ENCODE measurements at places on chromosomes 7 and 10.
A peak's percentile ranks its signal among the peaks of the same experiment; 100 is the strongest.

GRCh38 chr7:124942399-124942798, 12.8 kb upstream of the POT1 start:
- no peak for DNase-seq

DNA sequence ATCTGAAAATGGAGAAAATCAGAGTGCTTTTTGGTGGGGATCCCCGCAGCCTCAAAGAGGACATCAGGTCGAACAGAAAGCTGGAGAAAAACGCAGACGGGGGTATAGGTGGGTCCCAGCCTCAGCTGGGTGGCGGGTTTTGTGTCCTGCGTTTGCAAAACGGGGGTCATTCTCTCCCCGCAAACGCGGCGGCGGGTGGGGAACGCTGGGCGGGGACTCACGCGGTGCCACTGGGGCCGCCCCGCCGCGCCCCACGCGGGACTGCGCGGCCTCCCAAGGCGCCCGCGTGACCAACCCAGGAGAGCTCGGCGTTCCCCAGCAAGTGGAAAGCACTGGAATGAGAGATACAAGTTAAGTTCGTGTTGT, 806 bp upstream of the VIPR2 start:
- DNase-seq = no peak

DNA sequence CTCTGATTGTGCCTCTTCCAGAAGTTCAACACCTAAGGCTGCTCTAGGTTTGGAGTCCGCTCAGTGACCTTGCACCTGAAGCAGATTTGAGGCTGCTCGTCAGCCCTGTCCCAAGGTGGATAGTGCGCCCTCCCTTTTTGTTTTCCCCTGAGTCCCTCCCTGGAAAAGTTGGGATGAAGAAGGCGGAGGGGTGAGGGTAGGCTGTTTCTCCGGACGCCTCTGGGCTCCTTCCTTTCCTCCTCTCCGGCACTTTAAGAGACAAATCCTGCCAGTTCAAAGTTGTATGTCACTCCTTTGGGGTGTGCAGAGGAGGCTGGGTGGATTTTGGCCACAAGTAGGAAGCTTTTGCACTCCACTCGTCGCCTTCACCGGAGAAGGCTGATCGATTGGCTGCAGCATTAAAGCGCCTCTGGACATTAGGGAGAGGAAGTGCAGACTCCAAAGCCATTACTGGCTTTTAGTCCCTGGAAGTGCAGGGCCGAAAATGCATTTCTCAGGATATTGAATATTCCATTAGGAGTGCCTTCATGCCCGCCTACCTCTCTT, 81.9 kb upstream of the PRKG1 start:
- no peak for DNase-seq

DNA sequence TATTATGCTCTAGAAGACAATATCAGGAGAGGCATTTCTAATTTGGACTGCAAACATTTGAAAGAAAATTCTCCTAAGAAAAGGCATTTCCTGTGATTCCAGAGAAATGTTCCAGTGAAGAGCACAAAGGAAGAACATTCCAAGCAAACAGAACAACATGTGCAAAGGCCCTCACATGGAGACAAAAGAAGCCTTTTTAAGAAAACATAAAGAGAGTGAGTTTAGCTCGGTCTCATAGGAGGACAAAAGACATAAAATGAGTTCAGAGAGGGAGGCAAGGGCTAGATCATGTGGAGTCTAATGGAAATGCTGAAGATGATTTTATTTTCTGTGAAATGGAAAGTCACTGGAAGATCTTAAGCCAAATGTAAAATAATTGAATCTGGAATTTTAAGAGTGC, 269.8 kb upstream of the HGF start:
- DNase-seq = no peak

DNA sequence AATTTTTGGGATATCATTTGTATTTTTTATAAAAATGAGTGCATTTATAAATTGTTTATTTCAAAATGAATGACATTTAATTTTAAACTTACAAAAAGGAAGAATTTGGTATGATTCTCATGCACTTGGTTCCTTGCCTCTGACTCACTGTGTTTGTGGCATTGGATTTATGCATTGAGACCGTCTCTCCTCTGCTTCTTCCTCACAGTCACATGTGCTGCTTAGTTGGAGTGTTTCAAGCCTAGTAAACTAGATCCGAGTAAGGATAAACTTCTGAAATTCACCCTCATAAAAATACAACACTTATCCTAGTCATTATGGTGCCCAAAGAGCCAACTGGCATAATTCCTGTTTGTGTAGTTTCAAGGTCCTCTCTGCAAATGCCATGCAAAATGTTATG, 19.1 kb upstream of the FZD8 start:
- no peak for DNase-seq

DNA sequence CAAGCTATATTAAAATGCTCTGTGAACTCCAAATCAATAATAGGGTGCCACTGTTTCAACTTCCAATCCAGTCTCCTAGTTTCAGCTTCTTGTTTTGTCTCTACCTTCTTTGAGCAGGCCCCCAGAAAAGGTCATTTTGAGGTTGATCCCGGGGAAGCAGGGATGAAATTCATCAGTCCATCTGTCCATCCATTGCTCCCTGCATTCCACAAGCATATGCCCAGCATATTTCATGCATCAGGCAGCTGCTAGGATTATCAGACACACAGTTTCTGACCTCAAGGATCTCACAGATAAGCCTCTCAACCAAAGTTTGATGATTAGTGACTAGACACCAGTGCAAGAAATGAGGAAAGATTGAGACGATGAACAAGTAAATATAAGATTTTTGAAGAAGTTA, 186.6 kb upstream of the PDE1C start:
- DNase-seq = peak; percentile 84

GRCh38 chr10:130179640-130180039, 43.4 kb downstream of the GLRX3 start:
- peak; percentile 50 for DNase-seq

DNA sequence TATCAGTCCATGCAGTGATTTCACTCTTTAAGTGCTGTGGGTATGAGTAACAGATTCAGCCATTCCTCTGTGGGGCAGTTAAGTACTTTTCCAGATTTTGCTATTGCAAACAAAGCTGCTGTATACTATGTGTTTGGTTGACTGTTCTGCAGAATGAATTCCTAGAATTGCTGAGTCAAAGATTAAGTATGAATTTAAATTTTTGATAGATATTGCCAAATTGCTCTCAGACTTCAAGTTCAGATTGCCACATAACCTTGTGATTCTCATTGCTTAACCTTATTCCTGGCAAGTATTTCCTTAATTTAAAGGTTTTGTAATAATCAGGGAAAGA, 21.6 kb upstream of the SAR1A start:
- no peak for DNase-seq

DNA sequence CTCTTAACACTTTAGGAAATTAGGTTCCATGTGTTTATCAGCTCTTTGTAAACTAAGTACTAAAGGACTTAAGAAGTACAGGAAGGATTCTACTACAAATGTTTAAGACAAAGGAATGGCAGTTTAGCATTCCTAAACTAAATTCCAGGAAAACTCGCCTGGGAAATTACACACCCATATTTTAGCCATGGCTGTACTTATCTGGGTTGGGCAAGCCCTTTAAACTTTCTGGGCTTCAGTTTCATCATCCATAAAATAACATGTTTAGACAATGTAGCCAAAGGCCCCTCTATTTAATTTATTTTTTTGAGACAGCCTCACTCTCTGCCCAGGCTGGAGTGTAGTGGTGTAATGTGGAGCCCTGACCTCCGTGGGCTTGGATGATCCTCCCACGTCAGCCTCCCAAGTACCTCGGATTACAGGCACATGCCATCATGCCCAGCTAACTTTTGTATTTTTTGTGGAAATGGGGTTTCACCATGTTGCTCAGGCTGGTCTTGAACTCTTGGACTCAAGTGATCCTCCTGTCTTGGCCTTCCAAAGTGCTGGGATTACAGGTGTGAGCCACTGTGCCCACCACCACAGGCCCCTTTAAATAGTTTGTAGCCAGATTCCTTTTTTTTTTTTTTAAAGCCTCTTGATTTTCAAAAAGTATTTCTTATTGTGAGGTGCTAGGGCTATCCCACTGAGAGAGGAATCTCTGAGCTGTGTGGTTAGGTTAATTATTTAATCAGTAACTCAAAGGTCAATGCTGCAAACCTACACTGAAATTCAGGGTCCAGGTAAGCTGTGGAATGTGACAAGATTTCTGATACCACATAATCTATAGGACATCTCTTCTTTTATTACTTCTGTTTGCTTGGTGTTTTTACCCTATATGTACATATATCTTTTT, 32.1 kb downstream of the TMEM60 start:
- DNase-seq = no peak

GRCh38 chr7:74235518-74236268, 18.5 kb downstream of the RFC2 start:
- DNase-seq = no peak

DNA sequence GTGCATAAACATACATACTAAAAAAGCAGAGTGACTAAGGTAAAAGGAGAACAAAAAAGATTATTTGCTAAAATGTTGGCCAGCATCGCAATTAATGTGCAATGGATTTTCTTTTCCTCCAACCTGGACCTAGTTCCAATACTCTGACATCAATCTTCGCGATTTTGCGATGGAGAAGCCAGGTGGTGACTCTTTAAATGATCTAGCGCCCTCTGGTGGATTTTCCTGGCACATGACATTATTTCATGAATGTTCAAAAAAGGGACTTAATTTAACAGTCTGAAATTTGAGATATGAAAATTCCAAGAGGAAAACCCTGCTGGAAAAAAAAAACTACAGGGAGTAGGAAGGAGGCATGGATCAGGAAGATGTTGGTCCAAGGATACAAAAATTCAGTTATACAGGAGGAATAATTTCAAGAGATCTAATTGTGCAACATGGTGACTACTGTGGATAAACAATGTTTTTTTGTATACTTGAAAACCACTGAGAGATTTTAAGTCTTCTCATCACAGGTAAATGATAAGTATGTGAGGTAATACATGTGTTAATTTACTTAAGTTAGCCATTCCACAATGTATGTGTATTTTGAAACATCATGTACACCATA, 4.3 kb upstream of the KCNMA1 start:
- peak; percentile 71 for DNase-seq

DNA sequence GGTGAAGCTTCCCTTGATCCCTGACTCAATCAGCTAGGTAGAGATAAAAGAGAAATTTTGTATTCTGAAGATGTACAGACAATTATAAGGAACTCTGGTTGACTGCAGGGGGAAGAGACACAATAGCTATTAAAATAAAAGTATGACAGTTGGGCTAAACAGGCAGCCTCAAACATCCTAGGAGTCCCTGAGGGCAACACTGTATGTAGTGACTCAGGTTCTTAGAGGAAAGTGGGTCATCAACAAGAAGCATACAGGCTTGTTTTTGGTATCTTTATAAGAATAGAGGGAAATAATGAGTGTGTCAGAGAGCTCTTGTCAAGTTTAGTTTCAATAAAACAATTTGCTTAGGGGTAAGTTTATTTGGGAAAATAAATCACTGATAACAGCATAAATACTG, 150.3 kb downstream of the AUTS2 start:
- DNase-seq = no peak

DNA sequence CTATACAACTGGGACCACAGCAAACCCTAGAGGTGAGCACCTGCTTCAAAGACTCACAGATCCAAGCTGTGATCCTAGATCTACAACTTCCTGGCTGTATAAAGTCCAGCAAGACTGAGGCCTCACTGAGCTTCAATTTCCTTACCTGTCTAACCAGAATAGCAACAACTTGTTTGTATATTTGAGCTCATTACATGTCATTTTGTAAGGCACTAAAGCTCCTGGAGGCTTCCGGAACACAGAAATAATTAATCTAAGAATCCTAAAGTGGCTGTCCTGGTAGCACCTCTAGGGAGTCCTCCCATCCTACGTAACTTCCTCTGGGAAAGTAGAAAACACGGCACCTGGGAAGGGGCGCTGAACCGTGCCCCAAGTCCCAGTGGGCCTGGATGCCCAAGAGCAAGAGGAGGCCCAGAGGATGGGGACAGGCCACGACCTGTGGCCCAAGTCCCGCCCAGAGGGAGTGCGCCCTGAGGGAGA, 39.4 kb downstream of the HK1 start:
- no peak for DNase-seq

- no peak for DNase-seq
These were observed 201.2 kb downstream of the LHFPL3 start for GRCh38 chr7:104529567-104529966.

DNA sequence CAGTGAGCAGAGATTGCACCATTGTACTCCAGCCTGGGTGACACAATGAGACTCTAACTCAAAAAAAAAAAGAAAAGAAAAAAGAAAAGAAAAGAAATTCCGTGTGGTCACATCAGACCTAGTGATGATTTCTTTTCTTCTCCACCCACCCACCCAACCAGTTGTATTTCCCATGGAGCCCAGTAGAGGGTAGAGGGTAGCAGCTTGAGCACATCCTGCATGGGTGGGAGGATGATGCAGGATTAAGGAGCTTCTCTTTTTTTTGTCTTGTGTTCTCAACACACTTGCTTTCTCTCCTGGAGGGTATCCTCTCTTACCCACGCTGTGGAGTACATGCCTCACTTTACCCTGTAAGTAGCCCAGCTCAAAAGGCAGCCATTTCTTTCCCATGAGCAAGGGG, 118.6 kb upstream of the CARD11 start:
- peak; percentile 58 for DNase-seq

GRCh38 chr7:12554351-12554750, 16.2 kb upstream of the SCIN start:
- no peak for DNase-seq

- no peak for DNase-seq
These were observed 399.0 kb upstream of the C7orf33 start for GRCh38 chr7:148191391-148192065.

GRCh38 chr7:113582471-113582870, 336.3 kb downstream of the PPP1R3A start:
- no peak for DNase-seq

DNA sequence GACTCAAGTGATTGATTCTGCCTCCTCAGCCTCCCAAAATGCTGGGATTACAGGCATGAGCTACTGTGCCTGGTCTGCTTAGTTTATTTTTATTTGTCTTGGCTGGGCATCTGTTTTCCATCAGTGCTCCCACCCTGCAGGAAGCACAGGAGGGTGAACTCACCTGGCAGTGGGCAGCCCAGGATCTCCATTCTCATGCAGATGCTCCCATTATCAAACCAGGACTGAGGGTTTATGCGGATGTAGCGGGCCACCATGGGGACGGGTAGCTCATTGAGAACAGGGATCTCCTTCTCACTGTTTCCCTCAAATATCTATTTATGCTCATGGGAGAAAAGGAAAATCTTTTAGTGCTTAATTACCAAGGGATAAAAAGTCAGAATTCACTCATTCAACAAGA, 93.8 kb downstream of the CPXM2 start:
- no peak for DNase-seq

- DNase-seq = no peak
These were observed 13.6 kb downstream of the ANXA11 start for GRCh38 chr10:80191589-80192270.

DNA sequence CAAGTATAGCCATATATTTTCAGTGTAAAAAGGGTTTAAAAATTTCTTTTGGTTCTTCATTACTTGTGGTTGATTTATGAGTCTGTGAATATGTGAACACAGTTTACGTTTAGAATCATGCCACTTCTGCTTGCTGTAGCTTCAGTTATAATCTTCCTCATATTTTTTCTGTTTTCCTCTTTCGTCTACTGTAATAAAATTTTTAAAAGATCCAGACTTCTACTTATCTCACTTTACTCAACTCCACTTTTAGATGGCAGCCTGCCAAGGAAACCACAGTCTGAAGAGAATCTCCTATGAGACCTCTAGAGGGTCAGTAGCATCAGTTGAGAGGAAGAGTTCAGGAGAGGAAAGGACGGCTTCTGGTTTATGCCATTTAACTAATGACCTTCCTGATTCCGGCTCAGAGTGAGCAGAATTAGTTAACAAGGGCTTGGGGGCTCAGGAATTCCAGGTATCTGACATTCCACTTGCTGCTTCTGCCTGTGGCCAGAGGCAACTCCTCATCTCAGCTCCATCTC, 21.4 kb downstream of the CREB5 start:
- no peak for DNase-seq
